OCI-LY7 (cell line): ENCODE measurements at places on chromosomes 4 and X.

DNA sequence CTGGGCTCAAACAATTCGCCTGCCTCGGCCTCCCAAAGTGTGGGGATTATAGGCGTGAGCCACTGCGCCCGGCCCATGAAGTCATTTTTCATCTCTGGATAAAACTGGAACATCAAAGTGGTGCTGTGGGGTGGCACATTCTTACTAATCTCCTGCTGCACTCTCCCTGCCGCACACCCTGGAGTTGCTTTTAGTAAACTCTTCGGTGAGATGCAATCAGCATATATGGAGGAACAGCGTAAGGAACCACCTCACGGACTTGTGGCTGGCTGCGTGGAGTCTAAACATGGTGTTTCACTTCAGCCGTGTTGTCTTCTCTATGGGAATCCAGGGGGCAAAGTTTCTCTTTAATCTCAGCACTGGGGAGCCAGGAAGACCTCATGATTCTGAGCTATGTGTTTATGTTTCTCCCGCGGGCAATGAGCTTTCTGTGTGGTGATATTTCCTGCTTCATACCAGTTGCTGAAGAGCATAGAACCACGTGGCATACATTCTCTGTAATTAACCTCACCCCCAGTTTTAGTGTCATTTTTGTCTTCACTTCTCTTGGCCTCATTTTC, 2.1 kb upstream of the RHOH start:
- peak; percentile 72 for DNase-seq

GRCh38 chr4:37748485-37748884, 62.3 kb upstream of the RELL1 start:
- DNase-seq = peak; percentile 49

DNA sequence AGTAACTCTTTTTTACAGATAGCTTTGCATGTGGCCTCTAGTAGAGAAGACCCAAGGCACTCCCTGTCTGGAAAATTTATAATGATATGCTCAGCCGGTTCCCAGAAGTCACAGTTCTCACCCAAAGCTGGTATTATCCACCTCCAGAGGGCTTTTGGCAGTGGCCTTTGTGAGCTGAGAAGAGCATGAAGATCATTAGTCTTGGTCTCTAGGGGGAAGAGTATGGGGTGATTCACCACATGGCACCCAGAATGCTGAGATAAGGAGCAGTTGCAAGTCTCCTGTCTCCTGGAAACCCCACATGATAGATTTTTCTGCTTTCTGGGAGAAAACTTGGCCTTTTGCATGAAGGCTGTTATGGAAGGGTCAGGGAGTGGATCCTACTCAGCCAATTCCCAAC, 75.4 kb upstream of the PRPS1 start:
- no peak for DNase-seq

DNA sequence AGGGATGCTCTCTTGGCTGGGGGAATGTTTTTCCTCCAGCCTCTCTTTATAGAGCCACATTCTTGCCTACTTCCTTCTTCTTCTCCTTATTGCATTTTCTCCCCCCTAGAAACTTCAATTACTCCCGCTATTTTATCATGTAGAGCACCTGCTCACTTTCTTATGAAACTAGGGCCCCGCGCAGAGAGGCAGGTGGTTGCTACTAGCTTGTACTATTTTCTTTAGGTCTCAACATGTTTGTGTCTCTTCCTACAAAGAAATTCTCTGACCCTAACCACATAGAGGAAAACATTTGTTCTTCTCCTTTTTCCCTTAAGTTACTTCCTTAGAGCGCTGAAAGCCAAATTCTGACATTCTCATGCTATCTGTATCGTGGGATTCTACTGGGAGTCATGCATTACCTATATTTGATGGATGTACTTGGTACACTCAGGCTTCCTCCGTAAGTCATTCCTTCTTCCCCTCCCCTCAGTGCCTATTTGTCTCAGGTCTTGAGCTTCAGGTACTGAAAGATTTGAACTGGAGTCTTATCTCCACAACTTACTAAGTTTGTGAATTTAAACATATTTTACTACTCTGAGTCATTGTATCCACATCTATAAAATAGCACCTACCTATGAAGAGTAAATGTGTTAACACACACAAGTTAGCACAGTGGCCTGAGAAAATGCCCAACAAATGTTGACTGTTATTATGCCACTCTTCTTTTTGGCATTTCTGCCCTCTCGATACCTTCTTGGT, 159.1 kb upstream of the LEF1 start:
- no peak for DNase-seq

- no peak for DNase-seq
These were observed 115.8 kb downstream of the THOC2 start for GRCh38 chrX:123617007-123617406.

DNA sequence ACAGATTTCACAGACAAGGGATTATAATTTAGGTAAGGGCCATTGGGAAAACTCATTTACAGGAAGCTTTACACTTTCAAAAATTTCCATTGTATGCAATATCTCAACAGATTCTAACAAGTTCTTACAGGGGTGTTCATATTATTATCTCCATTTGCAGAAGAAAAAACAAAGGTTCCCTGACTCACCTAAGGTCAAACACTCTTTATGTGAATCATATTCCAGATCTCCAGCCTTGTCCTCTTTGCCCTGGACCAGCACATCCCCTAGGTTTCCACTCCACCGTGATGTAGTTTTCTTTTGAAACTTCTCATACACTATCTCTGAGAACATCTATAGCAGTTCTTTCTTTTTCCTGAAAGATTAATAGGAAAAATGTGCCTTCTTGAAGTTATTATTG, 96.4 kb upstream of the HS3ST1 start:
- no peak for DNase-seq

DNA sequence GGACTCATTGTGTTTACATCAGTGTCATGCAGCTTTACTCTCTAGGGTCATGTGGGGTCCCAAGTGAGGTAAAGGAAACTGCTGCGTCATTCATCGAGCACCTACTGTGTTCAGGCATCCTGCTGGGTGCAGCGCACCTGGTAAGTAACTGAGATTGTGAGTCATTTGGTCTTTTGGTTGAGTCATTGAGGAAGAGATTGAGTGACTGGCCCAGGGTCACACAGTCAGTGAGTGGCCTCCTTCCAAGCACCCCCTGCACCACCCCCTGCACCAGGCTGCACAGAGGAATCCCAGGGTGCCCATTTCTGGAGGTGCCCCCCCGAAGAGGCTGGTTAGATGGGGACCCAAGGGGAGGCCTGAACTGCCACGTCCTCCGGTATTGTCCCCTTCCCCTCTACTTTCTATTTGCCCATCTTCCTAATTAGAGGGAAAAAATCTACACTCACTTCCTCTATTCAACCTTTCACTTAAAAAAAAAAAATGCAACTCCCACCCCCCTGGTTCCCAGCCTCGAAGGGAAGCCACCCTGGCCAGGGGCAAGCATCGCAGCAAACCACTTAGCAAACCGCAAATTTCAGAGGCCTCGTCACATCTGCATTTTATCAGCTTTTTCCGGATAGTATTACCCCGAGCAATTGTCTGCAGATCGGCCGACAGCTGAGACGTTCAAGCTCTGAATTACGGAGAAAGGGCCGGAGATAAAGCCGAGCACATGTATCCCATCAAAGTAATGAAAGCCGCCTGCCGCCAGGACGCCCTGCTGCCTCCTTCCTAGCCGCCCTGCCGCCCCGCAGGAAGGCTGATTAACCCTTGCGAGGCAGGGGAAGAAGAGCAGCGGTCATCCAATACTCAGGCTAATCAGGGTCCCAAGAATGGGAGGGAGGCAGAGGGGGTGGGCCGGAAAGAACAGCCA, 96.3 kb upstream of the MSX1 start:
- no peak for DNase-seq
